ENCODE measurements at places on chromosomes 13 and 19.

- DNase-seq, result no peak
These were observed 244.7 kb downstream of the DCT start for GRCh38 chr13:94234738-94235137.

DNA sequence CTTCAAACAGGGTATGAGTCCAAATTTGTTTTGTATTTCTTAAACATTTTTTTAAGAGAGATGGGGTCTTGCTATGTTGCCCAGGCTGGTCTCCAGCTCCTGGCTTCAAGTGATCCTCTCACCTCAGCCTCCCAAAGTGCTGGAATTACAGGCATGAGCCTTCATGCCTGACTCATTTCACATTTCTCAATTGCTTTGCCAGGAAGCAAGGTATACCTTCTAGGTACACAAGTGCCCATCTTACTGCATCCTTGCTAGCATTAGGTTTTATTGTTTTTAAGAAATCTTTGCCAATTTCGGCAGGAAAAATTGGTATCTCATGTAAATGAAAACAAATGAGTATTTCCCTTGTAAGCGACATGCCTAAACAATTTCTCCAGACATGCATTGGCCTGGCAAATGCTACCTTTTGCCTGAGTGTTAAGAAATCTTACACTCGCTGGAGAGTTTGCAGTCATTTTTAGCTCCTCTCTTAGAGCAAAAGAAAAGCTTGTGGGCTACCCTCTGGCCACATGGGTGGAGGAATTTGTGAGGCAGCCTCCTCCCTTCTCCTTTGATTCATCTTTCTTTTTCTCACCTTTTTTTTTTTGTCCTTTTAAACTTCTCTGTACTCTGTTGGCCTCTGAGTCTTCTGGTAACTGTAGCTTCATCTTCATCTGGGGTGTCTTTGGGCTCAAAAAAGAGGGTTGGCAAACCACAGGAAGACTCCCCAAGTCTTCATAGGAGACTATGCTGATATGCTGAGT, 33.0 kb downstream of the ACTL9 start:
- no peak for DNase-seq

- DNase-seq, result no peak
These were observed 402.3 kb downstream of the NDFIP2 start for GRCh38 chr13:79883216-79883615.

DNA sequence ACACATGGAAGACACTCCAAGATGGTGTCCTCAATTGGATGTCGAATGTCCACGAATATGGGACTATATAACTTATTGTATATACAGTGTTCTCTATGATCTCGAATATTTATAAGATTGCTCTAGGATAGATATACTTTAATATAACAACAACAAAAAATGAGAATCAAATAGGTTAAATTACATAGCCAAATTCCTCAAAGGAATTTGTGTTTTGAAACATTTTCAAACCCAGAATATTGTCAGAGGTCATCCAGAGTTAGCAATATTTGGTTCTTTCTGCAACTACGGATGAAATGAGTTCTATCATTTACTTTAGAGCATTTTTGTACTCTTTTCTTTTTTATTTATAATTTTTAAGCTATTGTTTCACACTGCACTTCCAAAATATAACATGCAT, 857.8 kb downstream of the GPC5 start:
- no peak for DNase-seq

DNA sequence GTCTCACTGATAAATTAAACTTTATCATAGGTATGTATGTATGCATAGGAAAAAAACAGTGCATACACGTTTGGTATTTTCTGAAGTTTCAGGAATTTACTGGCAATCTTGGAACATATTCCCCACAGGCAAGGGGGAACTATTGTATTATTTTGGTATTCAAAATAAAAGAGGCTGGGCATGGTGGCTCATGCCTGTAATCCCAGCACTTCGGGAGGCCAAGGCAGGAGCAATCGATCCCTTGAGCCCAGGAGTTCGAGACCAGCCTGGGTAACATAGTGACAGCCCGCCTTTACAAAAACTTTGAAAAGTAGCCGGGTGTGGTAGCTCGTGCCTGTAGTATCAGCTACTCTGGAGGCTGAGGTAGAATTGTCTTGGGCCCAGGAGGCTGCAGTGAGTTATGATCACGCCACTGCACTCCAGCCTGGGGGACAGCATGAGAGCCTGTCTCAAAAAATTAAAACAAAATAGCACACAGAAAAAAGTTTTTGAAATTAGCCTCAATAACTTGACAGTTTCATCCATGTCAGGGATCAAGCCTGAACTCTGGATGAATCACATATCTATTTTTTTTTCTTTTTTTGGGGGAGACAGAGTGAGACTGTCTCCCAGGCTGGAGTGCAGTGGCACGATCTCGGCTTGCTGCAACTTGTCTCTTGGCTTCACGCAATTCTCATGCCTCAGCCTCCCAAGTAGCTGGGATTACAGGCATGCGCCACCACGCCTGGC, 29.1 kb upstream of the HOMER3 start:
- no peak for DNase-seq

DNA sequence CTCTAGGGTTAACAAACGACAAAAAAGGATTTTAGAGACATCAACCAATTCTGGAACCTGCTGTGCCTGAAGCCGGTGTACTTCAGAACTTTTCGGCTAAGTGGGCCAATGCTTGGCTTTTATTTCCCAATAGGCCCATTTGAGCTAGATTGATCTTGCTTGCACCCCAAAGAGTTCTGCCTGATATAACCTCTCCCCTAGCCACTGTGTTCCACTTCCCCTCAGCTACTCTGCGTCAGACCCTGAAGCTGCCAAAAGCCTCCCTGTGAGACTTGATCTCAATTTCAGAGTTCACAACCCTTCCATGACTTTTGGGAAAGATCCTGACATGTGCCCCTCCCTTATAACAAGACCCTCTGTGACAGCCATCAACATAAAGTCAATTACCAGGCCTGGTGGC, 5.6 kb upstream of the SIGLEC14 start:
- DNase-seq, result no peak

DNA sequence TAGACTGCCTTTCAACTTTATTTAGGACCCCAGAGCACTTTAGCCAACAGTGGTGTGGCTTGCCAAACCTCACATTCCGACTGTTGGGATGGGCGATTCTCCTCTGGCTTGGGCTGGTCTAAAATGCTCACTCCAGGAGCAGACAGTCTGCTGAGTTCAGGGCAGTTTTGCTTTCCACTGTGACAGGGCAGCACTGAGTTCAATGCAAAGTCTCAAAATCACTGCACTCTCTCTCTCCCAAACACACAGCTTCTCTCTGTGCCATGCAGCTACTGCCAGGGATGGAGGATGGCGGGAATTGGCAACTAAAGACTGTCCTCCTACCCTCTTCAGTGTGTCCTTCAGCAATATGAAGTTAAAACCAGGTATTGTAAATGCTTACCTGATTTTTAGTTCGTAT, 13.2 kb downstream of the NAPSA start:
- no peak for DNase-seq

- peak; percentile 86 for DNase-seq
These were observed at the start of gene SLC8A2 for GRCh38 chr19:47471733-47472457. Gene SLC8A2, minus strand, starts transcription at chr19:47471893. Its CDS starts 5,490 bp downstream, at chr19:47466403.

DNA sequence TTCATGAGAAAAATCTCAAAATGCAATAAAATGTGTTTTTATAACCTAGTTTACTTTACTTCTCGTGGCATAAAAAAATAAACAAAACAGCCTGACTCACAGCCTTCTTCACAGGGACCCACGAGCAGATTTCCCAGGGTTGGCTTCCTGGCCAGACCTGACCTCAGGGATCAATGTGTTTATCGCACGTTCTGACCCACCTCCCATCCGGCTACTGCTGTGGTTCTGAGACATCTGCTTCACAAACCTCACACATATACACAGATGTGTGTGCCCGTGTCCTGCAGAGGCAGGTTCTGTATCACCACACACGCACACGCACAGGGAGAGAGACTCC, 118.3 kb downstream of the COL4A2 start:
- DNase-seq, result no peak

DNA sequence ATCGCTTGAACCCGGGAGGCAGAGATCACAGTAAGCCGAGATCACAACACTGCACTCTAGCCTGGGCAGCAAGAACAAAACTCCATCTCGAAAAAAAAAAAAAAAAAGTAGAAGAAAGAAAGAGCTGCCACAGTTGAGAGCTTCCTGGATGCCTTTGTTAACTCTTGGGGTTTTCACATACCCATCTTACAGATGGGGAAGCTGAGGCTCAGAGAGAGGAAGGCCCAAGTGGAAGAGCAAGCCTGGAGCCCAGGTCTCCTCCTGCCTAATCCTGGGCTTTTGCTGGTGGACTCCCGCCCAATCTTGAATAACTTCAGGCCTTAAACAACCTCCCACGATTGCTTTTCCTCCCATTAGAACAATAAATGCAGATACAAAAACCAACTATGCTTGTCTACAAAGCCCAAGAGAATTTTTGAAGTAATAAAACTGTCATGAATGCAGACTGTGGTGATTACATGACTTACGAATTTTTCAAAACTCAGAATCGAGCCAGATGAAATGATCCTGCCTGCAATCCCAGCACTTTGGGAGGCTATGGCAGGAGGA, 41.7 kb downstream of the LTBP4 start:
- no peak for DNase-seq

DNA sequence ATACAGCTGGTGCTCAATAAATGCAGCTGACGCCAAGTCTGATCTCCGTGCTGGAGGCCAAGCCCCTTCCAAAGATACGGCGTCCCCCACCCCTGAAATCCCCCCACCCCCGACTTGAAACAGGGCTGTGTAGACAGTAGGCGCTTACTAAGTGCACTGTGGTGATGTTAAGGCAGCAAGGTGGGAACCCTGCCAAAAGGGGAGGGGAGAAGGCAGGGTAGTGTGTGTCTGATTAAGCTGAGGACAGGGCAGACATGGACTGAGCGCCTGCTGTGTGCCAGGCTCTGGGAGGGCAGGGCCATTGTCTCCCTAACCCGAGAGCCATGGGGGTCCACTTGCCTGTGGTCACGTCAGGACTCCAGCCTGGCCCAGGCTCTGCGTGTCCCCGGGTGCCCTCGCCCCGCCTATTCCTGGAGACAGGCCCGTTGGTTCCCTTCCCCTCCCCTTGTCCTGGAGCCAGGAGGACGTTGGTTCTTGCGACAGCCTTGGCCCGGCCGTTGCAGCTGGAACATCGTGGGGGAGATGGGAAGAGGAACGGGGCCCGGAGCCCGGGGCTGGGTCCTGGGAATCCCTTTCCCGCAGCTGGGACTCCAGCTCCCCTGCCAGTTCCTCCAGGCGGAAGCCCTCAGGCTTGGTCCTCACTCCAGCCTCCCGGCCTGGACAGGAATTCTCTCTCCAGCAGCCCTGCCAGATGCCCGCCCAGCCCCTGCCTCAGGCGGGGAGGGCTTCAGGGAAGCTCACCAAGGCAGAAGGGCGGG, 1.7 kb upstream of the ELANE start:
- peak; percentile 75 for DNase-seq

GRCh38 chr13:40120781-40121180, 465.3 kb downstream of the COG6 start:
- no peak for DNase-seq

- DNase-seq, result no peak
These were observed 10.9 kb upstream of the KCTD15 start for GRCh38 chr19:33785795-33786194.

DNA sequence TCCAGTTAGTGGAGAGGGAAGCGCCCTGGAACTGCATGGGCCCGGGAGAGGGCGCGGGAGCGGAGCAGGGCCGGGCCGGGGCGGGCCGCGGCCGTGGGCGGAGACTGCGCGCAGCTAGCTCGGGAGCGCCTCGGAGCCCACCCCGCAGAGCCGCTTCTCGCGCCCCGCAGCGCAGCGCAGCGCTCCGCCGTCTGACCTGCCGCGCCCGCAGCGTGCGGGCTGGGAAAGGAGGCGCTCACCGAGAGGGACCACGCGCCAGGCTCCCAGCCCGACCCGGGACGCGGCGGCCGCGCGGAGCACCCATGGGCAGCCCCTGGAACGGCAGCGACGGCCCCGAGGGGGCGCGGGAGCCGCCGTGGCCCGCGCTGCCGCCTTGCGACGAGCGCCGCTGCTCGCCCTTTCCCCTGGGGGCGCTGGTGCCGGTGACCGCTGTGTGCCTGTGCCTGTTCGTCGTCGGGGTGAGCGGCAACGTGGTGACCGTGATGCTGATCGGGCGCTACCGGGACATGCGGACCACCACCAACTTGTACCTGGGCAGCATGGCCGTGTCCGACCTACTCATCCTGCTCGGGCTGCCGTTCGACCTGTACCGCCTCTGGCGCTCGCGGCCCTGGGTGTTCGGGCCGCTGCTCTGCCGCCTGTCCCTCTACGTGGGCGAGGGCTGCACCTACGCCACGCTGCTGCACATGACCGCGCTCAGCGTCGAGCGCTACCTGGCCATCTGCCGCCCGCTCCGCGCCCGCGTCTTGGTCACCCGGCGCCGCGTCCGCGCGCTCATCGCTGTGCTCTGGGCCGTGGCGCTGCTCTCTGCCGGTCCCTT, at the start of gene MLNR:
Gene MLNR, plus strand, starts transcription at position 303 of the 820 bp plus-strand sequence. Its CDS starts 0 bp downstream, at position 303.
- DNase-seq, result no peak

GRCh38 chr19:34104557-34104956, 67.7 kb upstream of the LSM14A start:
- no peak for DNase-seq

DNA sequence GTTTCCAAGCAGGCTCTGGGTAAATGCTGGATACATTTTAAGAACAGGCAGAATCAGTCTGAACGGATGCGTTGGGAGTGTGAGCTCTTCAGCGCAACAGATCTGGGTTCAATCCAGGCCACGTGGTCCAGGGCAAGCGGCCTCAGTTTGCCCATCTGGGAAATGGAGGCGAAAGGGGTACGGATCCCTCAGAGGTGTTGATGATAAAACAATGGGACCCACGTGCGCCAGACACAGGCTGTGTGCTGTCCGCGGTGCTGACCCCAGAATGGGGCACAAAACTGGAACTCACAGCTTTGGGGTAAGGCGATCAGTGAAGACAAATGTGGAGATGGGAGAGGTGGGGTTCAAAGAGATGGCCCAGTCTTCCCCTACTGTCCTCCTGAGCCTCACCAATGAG, 13.1 kb upstream of the PDE4C start:
- no peak for DNase-seq
